ENCODE measurements at places on chromosomes 7 and 10.

- no peak for DNase-seq
Measured at GRCh38 chr7:106017657-106018056, 54.6 kb downstream of the CDHR3 start.

GRCh38 chr10:103789771-103790201, 65.6 kb downstream of the SH3PXD2A start:
- no peak for DNase-seq

DNA sequence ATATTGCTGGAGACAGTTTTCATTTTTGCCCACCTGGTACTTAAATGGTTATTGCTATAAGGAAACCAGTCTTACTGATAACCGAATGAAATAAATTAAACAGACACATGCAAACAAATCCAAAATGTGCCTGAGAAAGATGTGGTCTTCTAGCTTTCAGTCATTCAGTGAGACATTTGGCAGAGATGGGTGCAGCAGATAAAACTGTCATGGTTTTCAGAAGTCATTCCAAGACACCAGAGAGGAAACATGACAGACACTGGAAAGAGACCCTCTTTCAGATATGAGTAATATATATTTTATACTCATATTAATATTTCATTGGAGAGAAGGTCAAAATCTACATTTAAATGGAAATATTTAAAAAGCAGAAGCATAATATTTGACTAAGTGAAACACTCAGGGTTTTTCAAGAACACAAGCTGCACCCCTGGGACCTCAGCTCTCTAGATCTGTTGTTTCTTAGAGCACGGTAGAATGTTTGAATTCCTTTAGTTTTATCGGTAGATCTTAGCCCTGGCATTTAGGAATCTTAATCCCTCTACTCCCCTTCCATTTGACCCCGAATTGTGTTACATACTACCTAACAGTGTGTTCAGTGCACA, 246.1 kb downstream of the AUTS2 start:
- DNase-seq = no peak

- no peak for DNase-seq
Measured at GRCh38 chr10:107653832-107654287, 489.4 kb upstream of the SORCS1 start.
